Activated naive CD4-positive, alpha-beta T cell treated with anti-CD3 and anti-CD28 coated beads, Interleukin-2, amount 10 ng/mL, durations not matched to agents 7 days and 5 days (primary cell): ENCODE measurements at places on chromosomes 5 and 9.

- DNase-seq, result no peak
Observed at GRCh38 chr9:69519470-69520240, 152.5 kb downstream of the APBA1 start.

DNA sequence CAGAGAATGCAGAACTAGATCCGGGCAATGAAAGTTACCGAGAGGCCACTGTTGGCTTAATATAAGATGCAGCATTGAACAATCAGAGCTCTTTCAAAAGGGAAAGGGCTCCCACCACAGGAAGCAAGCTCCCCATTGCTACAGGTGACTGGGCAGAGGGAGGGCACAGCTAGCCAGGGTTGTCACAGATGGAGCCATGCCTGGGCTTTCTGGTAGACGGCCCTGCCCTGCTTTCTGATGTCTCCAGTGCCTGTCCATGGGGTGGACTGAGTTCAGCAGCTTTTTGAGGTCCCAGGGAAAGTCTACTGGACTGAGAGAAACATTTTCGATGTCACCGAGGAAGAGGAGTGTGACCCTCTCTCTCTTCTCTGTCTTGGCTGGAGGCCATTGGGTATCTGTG lies 14.1 kb downstream of the RGS3 start:
- DNase-seq, result no peak

DNA sequence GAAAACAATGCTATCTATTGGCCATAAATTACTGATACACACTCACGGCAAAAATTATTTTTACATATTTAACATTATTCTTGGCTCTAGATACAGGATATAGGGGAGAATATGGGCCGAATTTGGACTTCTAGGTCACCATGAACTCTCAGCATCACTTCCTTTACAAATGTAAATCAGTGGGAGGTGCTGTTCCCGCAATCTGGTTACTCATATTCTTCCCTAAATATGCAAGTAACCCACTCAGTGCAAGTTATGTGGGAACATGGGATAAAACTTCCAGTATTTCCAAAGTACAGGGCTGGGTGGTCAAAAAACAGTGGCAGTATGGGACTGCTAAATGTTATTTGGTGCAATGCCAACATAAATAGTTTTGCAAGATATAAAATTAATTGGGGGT lies 145.6 kb downstream of the PPP2R2B start:
- DNase-seq, result no peak

GRCh38 chr9:80072451-80072850 lies 500.7 kb downstream of the TLE4 start:
- DNase-seq, result no peak

DNA sequence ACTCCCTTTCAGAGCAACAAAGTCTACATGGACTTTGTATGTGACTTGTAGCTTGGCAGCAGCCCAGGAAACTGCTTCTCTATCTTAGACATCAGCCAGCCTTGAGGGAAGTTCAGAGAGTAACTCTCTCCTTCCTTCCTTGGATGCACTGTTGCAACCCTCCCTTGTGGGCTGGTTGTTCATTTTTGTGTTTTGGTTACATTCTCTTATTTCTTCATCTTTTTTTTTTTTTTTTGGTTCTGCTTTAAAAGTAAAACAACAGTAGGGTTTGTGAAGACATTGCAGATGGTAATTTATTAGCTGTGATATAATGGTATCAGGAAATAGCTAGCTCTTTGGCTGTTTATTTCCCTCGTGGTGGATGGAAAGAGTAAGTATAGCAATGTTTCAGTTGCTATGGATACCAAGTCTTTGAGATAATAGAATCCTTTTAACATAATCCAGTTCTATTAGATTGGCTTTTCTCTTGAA lies 97.9 kb upstream of the MAMDC2 start:
- DNase-seq, result no peak

- no peak for DNase-seq
Observed at GRCh38 chr5:172598251-172599203, 42.5 kb upstream of the NEURL1B start.

GRCh38 chr5:52961274-52961681 lies 27.9 kb upstream of the ITGA2 start:
- no peak for DNase-seq

DNA sequence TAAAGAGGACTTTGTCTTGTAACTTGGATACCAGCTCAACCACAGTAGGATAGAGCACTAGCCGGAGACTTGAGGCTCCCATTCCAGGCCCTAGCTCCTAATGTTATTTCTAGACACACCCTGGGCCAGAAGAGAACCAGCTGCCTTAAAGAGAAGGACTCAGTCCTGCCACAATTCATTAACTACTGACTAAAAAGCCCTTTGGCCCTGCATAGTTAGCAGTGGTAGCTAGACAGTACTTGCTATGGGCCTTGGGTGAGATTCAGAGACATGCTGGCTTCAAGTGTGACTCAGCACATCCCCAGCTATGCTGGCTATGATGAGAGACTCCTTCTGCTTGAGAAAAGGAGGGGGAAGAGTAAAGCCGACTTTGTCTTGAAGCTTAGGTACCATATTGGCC lies 47.3 kb downstream of the TMEM167A start:
- DNase-seq, result no peak

- DNase-seq, result no peak
Observed at GRCh38 chr5:107539726-107540330, 130.9 kb downstream of the EFNA5 start.

- DNase-seq, result no peak
Observed at GRCh38 chr9:7622481-7622880, 177.1 kb downstream of the DMAC1 start.

- DNase-seq, result no peak
Observed at GRCh38 chr9:88411471-88411870, 23.2 kb downstream of the SPIN1 start.

GRCh38 chr5:72238712-72239445 lies 81.2 kb downstream of the MRPS27 start:
- no peak for DNase-seq

DNA sequence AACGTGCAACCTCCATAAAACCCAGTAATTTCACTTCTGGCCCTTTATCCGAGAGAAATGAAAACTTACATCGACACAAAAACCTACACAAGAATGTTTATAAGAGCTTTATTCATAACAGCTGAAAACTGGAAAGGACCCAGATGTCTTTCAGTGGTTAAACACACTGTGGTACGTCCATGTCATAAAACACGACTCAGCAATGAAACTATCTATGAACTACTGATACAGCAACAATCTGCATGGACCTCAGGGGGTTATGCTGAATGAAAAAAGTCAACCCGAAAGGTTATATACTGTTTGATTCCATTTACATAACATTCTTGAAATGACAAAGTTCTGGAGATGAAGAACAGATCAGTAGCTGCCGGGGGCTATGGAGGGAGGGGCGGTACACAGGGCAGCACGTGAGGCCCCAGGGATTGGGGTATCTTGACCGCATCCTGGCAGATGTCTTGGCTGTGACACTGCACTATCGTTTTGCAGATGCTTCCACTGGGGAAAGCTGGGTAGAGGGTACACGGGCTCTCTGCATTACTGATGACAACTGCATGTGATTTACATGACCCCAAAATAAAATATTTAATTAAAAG lies 4.1 kb downstream of the CCDC127 start:
- no peak for DNase-seq

DNA sequence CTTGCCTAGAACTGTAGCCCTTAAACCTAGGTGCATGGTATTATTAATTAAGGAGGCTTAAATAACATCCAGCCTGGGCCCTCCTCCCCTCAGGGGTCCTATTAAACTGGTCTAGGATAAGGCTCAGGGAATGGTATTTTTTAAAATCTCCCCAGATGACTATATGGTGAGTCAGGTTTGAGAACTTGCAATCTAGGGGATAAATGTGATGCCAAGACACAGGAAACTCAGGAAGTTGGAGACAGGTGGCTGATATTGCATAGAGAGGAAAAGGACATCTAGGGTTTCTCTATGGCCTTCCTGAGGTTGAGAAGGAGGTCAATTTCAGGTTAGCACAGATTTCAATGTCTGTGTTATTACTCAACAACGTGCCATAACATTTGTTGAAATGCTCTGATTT lies 581.0 kb downstream of the TLE1 start:
- DNase-seq, result no peak

DNA sequence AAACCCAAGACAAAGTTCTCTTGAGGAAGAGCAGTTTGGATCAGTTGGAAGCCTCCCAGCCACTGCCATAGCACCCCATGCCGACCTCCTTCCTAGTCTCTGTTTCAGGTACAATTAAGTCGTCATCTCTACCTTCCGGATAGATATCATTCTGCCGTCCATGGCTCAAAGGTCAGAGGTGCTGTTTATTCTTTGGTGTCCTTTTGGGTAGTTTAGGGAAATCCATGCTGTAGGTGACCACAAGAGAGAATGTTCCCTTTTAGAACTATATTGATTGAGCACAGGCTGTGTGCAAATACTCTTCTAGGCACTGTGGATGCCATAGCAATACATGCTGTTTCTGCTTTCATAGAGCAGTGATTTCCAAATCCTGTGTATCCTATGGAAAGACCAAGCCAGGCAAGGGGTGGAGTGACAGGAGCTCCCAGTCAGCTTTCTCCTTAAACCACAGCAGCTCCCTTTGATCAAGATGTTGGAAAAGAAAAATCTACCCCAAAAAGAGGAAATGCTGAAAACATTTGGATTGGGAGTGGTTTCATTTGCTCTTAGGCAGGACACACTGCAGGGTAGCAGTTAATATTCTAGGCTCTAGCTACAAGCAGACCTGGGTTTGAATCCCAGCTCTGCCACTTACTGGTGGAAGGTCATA lies 127.9 kb downstream of the PALM2AKAP2 start:
- no peak for DNase-seq

DNA sequence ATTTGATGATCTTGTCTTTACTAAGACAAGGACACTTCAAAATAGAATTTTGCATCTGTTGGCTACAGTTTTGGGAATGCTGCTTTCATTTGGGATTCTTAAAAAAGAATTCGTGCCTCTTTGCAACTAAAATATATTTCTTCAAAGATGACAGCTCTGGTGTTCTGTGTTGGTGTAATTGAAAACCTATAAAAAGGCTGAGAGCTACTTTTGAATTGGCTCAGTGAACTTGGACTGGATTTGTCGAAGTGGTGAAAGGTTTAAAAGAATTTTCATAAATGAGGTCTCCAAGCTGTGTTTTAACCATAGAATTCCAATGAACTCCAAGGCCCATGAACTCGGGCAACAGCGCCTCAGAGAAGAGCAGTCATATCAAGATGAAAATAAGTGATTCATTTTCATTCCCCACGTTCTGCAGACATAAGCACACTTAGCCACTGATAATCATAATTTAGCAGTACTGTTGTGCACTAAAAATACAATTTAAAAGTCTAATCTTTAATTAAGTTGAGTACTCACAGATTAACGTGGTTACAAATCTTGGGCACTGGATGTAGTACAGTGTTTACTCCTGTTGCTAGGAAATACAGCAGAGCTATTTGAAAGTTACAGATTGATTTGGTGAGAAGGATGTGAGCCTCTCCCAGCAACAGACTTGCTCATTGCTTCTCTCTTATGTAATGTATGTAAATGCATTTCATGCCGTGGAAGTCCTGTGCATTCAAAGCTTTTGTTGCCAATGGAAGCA lies 10.9 kb downstream of the SNCAIP start:
- no peak for DNase-seq

GRCh38 chr5:32329395-32329834 lies 16.7 kb upstream of the MTMR12 start:
- DNase-seq, result peak; percentile 67

- no peak for DNase-seq
Observed at GRCh38 chr5:83922699-83923098, 202.0 kb upstream of the HAPLN1 start.

DNA sequence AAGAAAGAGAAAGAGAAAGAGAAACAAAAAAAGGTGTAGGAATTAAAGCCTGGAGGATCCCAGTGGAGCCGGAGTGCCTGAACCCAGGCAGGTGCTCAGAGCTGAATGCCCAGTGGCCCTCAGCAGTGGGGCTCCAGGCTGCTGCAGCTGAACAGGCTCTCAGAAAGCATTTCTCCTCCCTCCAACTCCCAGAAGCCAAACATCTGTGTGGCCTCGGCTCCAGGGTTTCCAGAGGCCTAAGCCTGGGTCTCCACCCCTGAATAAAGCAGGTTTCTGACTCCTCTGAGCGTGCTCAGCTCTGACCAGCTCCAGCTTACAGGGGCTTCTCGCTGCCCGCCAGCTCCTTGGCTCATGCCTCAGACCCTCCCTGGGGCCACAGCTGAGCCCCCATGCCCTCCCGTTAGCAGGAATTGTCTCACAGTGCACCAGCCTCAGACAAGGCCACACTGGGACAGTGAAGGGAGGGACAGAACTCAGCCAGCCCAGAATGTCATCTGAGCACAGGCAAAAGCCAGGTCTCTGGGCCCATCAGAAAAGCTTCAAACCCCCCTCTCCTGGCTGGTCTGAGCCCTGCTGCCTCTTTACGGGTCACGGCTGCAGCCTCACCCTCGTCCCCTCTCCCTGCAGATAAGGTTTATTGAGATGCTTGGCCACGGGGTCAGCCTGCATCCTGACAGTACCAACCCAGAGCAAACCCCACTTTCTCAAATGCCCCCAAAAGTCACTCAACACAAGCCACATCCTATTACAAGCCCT lies 114.4 kb upstream of the PPP1R26 start:
- DNase-seq, result no peak

- no peak for DNase-seq
Observed at GRCh38 chr5:118565335-118565971, 422.9 kb downstream of the DTWD2 start.

GRCh38 chr9:75063556-75064305 lies 24.2 kb downstream of the NMRK1 start:
- DNase-seq, result no peak

GRCh38 chr5:137073189-137073588 lies 425.9 kb downstream of the SPOCK1 start:
- no peak for DNase-seq

DNA sequence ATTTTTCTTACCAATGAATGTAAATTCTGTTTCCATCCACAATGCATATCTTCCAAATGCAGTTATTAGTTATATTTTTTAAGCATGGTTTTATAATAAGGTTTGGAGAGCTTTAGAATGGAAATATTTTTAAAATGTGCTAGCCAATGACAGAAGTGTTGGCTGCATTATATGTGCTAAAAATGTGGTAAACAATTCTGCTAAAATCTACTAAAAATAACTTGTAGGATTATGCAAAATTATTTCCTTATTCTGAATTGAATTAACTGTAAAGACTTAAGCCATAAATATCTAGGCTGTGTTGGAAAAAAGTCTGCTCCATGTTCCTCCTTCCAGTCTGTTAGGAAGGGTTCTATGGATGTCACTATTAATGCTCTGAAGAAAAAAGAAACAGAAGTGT lies 503.3 kb downstream of the PRR16 start:
- DNase-seq, result no peak

- DNase-seq, result no peak
Observed at GRCh38 chr9:130368631-130369103, 76.1 kb upstream of the ASS1 start.

- no peak for DNase-seq
Observed at GRCh38 chr5:97010606-97011005, 74.7 kb downstream of the LNPEP start.
